Activated effector memory CD4-positive, alpha-beta T cell treated with Interleukin-2 at 50 U/mL for 16 hours (primary cell): ENCODE measurements at places on chromosomes 2 and 18.

GRCh38 chr2:85095094-85095493 lies 38.1 kb upstream of the TCF7L1 start:
- DNase-seq: no peak

- no peak for DNase-seq
Observed at GRCh38 chr18:59604877-59605276, 92.3 kb downstream of the CCBE1 start.

DNA sequence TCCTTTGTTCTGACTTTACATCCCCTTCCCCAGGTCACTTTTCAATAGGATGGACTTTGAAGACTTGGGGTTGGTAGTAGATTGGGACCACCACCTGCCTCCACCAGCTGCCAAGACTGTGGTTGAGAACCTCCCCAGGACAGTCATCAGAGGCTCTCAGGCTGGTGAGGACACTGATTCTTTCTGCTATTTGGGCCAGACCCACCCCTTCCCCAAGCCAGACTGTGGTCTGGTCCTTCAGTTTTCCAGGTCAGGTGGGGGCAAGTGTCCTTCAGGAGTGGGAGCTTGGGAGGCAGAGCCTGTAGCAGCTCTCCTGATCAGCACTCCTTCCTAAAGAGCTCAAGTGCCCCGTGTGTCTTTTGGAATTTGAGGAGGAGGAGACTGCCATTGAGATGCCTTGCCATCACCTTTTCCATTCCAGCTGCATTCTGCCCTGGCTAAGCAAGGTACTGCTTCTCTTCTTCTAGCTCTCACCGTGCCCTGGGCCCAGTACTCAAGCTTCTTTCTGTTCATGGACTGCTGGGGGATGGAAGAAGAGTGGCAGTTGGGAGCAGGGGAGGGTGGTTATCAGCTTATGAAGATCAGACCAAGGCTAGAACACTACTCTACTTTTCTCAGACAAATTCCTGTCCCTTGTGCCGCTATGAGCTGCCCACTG lies 1.1 kb downstream of the RNF181 start:
- DNase-seq: no peak

DNA sequence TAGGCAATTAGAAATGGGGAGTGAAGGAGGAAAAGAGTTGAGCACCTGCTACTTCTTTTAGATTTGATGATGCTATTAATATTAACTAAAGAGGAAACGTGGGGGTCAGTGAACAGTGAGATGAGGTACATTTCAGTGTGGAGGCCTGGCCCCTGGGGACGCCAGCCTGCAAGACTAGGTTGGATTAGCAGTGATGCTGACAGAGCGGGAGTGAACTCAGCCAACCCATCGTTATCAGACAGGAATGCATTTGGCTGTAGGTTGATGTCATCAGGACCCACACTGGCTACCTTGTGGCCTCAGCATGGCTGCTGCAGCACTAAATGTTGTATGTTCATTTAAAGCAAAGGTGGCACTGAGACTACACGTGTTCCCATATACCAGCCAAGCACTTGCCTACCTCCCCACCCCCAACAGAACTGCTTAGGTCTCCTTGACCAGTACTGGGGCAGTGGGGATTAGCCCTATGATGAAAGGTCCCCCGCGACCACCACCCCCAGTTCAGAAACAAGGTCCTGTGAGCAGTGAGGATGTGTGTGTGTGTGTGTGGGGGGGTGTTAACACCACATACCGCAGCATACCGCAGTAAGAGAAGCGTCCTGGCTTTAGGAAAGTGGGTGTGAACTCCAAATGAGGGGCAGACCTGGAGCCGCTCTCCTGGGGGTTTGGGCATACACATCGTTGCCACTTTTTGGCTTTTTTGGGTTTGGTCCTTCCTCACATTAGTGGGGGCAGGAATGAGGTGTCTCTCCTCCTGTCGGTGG lies 26.0 kb downstream of the DGKD start:
- DNase-seq: no peak
